H7 (cell line): ENCODE measurements at places on chromosomes 4 and X.

GRCh38 chrX:115311139-115311538 is 21.6 kb downstream of the LUZP4 start:
- DNase-seq = peak; percentile 62

GRCh38 chr4:130545171-130545570 is 1449.2 kb downstream of the C4orf33 start:
- no peak for DNase-seq

- no peak for DNase-seq
Observed at GRCh38 chr4:56654238-56654632, 26.9 kb downstream of the HOPX start.

GRCh38 chr4:74660866-74661265 is 133.5 kb downstream of the BTC start:
- DNase-seq = no peak

DNA sequence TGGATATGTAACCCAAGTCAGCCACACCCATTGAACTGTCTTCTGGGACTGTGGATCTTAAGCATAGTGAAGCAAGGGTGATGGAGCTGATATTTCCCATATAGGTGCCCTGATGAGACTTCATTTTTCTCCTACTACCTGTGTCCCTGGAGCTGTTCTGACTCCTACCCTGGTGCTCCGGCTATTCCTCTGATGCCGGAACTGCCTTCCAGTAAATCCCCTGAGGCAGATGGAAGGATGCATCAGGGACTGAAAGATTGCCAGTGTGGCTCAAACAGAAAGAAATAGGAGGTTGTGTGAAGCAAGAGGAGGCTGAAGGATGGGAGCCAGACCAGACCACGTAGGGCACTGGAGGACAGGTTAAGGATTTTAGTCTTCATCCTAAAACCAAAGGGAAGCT is 74.7 kb downstream of the HOPX start:
- no peak for DNase-seq

DNA sequence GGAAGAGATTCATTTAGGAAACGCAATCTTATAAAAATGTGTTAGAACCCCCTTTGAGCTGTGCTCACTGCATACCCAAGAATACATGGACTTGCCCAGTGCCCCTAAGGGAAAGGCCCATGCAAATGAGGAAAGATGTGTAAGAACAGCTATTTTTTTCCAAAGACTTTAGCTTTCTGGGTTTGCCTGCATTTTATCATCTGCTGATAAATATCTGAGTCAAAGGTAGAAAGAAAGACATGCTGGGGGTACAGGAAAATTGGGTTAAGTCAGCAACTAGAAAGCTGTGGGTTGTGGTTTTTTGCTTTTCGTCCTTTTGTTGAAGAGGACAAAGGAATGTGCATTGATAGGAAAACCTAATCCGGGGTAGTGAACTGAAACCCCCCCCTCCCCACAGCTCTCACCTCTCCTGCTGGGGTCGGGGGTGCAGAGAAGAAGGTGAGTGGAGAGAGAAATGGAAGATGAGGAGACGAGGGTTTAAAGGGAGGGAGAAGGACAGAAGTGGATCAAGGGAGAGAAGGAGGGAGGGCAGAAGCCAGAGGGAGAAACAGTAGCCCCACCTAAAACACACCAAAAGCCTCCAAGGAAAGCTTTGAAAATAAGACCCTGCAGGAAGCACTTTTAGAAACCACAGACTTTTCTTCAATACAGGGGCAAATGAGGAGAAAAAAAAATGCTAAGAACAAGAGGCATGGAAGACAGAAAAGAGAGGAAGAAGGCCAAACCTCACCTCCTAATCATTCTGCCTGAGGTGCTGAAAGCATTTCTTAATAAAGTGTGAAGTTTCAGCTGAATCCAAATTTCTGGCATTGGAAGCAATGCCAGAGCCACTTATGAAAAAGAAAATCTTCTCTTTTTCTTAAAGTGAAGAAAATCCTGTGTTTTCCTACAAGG is 49.3 kb downstream of the KDR start:
- DNase-seq = peak; percentile 22

- no peak for DNase-seq
Observed at GRCh38 chrX:17674601-17675000, 62.7 kb upstream of the SCML1 start.

DNA sequence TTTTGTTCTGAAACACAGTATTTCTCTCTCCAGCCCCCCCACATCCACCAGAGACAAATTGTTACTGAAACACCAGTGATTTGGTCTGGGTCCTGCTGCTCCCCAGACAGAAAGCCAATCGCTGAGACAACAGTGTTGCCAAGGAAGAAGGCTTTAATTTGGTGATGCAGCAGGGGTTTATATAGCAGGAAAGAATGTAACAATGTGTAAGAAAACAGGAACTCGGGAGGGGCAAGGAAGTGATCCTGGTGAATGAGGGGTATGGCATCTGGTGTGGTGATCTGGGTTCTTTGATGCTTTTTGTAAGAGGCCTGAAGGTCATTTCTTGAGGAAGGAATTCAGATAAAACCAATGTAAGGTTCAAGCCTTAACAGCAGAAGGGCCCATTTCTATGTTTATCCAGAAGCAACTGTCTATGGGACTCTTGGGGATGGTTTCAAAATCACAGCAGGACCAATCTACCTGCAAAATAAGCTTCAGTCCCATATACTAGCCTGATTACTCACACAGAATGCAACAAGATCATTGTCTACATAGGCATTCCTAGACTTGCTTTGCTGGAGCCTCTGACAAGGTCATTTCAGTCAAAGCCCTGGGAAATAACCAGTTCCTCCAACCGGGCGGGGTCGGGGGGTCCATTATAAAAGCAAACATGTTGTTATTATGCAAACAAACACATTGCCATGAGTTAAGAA is 445.2 kb upstream of the ZFP42 start:
- no peak for DNase-seq

DNA sequence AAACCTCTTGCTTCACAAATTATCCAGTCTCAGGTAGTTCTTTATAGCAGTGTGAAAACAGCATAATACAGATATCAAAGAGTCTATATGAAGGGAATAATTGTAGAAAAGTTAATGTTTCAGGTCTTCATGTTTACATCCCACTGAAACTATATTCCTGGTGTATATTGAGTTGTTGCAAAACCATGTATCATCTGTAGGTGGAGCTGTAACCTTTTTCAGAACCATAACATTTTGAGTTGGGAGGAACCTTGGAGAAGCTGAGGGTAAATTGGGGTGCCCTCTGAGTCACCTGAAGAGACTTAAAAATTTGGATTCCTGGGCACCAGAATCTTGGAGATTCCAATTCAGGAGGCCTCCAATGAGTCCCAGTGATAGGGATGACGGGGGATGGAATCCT is 51.9 kb upstream of the TAPT1 start:
- no peak for DNase-seq

DNA sequence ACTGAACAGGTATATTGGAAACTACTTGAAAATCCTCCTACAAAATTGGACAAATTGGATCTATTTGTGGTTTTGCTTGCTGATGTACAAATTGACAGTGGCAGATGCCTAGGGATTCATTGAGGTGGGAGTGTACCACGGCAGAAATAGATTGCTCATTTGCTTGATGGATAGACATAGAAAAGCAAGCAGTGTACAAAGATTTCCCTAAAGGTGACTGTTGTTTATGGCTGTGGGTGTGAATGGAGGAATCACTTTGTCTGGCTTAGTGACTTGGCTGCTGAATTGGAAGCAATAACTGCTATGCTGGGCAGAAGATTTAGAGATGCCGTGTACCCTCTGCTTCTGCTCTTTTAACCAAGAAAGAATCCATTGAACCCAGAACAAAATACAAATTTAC is 191.0 kb upstream of the GRID2 start:
- no peak for DNase-seq

DNA sequence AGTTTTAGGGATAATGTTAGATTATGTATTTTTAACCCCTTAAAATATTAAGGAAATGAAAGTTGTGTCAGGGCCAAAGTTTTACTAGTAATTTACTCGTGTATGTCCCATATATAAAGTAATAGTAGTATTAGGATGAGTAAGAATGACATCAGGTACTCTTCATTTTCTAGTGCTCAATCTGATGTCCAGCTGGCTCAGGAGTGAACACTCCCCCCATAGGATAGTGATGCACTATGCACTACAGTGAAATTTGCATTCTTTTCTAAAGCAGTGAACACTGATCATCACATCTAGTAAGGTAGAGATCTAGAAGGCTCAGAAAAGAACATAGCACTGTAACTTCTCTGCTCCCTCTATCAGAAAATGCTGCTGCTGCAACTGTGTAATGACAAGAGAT is 409.7 kb downstream of the GLUD2 start:
- DNase-seq = no peak

DNA sequence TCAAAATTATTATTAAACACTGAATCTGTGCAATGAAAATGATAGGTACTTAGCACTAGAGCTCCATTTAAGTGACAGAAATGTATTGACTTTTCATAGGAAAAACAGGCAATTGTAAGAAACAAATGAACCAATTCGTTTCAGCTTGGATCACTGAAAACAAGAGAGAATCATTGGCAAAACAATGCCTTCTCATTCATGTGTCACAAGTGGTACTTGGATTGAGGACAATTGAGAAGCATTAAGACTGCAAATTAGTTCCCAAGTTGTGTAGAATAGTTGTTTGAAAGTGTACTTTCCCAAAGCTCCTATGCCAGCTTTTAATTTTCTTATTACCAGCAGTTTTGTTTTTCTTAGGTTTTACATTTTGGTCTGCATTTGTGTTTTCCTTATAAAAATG is 20.6 kb downstream of the CNKSR2 start:
- DNase-seq = no peak

GRCh38 chr4:7693237-7693608 is 246.4 kb downstream of the AFAP1 start:
- DNase-seq = peak; percentile 43

DNA sequence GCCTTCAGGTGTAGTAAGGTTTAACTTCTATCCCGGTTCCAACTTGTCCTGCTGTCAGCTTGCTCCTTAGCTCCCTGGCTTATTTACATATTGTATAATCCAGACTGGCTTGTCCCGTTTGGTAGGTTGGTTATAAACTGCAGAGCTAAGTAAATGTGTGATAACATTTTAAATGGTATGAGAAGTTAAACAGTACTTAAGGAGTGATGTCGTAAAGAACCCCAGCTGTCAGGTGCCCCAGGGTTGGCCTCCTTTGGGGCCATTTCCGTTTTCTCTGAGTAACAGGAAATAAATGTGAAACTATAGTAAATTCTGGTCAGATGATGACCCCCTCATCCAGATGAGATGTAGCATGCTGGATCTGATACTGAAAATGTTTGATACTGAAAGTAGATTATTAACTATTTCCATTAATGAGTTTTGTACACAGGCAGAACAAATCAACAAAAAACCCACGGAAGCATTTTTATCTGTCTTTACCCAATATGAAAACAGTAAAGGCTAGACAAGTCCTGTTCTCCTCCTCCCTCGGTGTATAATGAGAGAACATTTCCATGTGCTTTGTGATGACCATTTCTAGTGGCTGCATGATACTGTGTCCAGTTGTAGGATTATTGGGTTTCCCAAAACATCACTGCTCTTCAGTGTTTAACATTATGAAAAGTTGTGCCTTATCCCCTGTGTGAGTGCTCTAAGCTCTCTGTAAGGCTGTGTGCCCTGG is 22.4 kb downstream of the GAB1 start:
- DNase-seq = no peak
